ENCODE measurements at places on chromosomes 2 and 18.
A peak's percentile ranks its signal among the peaks of the same experiment; 100 is the strongest.

DNA sequence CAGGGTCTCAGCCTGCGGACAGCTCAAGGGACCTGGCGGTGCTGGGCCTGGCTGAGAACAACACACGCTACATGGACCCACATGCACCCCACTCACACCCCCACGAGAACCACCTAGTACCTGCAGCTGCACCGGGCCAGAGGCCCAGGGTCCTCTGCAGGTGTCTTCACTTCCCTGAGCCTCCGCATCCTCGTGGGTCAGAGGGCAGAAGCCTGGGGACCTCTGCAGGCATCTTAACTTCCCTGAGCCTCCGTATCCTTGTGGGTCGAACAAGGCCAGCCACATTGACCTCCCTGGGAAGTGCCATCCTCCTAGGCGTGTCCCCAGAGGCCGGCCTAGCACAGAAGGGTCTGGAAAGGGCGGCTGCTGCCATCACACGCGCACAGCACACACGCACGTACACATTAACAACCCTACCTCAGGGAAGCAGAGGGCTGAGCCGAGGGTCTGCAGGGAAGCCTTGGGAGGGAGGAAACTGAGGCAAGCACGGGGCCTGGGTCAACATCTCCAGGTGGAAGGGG lies 62.5 kb upstream of the HPCAL1 start:
- H3K4me3 ChIP-seq = no peak overlapping the region
- H3K27me3 ChIP-seq = no peaks in the 10 kb centered on the region
- H3K4me1 ChIP-seq = no peaks in the 10 kb centered on the region
- H3K27ac ChIP-seq = no peak overlapping the region

DNA sequence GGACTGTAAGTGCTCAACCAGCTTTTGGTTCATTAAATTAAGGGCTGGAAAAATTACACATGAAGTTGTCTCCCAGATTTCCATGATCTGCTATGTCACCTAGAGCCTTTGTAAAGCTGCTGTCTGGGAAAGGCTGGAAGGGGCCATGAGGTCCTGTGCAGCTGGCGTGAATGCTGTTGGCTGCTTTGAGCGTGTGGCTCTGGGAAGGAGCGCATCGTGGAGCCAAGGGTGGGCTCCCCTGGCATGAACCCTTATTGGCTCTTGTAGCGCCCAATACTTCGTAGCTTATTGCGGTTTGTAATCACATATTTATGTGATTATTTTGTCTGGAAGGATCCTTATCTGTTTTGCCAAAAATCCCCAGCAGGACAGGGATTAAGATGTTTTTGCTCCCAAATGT lies 70.5 kb upstream of the LMAN1 start:
- H3K27me3 ChIP-seq = no peaks in the 10 kb centered on the region
- no peak overlapping the region for H3K27ac ChIP-seq
- peaks cover 2% of the 10 kb centered on the region for H3K36me3 ChIP-seq
- no peak for DNase-seq
- H3K4me3 ChIP-seq = no peak overlapping the region

DNA sequence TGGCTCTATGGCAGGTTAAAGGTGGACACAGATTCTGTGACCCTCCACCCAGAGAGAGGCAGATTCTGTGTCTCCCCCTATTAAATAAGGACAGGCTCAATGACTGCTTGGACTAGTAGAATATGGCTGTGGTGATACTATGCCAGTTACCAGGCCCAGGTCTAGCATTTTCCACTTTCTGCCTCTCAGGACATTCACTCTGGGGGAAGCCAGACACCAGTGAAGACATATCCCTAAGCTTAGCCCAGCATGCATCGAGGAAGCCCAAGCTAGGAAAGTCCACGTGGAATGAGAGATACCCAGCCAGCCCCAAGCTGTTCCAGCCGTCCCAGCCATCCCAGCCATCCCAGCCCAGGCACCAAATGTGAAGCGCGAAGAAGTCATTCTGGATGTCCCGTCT lies 40.3 kb downstream of the ST6GAL2 start:
- DNase-seq = no peak
- H3K4me1 ChIP-seq = peaks cover 31% of the 10 kb centered on the region
- H3K27ac ChIP-seq = no peak overlapping the region
- no peaks in the 10 kb centered on the region for H3K36me3 ChIP-seq
- peaks cover 11% of the 10 kb centered on the region for H3K27me3 ChIP-seq
- H3K4me3 ChIP-seq = no peak overlapping the region

DNA sequence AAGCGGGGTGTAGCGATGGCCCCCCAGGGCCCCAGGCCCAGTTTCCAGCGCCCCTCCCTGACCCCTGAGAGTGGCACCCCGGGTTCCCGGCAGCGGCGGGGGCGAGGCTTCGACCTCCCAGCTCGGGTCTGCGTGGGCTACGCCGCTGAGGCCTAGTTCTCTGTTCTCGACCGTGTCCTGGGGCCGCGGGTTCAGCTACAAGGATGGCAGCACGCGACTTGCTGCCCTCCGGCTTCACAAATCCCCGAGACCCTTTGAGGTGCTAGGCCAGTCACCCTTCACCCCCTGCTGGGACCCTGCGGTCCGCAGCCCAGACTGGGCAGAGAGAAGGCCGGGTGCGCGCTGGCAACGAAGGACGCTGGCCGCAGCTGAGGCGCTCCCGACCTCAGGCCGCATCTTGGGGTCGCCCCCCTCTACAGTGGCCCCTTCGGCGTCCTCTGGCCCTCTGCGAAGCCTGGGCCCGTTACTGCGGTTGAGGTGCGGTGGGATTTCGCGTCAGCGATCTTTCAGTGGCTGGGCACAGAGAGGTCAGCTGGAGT lies 1.2 kb downstream of the OTX1 start:
- H3K4me3 ChIP-seq = peak overlapping the region; percentile 28
- DNase-seq = no peak
- H3K27me3 ChIP-seq = peaks cover 96% of the 10 kb centered on the region

- DNase-seq = no peak
- H3K4me3 ChIP-seq = no peak overlapping the region
- no peaks in the 10 kb centered on the region for H3K27me3 ChIP-seq
- H3K27ac ChIP-seq = no peak overlapping the region
Observed at GRCh38 chr2:43001055-43001378, 208.6 kb upstream of the HAAO start.

- H3K36me3 ChIP-seq = no peaks in the 10 kb centered on the region
- DNase-seq = no peak
- peak overlapping the region; percentile 86 for H3K27ac ChIP-seq
- H3K4me1 ChIP-seq = peaks cover 80% of the 10 kb centered on the region
- peak overlapping the region; percentile 44 for H3K4me3 ChIP-seq
- H3K27me3 ChIP-seq = no peaks in the 10 kb centered on the region
Observed at GRCh38 chr2:236688563-236689392, 119.2 kb downstream of the ACKR3 start.

DNA sequence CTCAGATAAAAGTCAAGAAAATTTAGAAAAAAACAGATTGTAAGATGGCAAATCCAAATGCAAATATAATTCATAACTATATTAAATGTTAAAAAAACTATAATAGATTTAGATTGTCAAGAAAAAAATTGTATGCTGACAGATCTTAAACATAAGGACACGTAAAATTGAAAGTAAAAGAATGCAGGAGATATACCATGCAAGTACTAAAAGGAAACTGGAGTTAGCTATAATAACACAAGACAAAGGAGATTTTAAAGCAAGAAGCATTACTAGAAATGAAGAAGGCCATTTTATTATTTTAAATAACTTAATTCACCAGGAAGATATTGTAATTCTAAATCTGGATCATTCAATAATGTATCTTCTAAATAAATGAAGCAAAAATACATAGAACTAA lies 48.3 kb downstream of the TTC21B start:
- H3K4me1 ChIP-seq = no peaks in the 10 kb centered on the region
- no peak for DNase-seq
- H3K27ac ChIP-seq = no peak overlapping the region
- no peaks in the 10 kb centered on the region for H3K27me3 ChIP-seq

DNA sequence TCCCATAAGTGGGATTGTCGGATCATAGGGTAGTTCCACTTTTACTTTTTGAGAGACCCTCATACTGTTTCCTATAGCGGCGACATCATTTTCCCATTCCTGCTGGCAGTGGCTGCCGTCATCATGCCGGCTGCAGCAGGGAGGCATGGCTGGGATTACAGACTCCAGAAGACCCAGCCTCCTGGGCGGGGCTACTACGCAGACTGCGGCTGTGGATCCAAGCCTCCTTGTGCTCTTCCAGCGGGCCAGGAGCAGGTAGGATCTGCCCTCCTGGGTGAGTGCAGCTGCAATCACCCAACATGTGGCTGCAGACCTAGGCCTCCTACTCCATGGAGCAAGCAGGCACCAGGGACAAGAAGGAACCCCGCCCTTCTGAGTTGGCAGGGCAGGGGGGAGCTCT lies 359.2 kb downstream of the GALR1 start:
- no peak overlapping the region for H3K27ac ChIP-seq
- no peaks in the 10 kb centered on the region for H3K36me3 ChIP-seq
- no peak for DNase-seq
- peaks cover 1% of the 10 kb centered on the region for H3K27me3 ChIP-seq
- H3K4me1 ChIP-seq = no peaks in the 10 kb centered on the region
- no peak overlapping the region for H3K4me3 ChIP-seq

- no peaks in the 10 kb centered on the region for H3K27me3 ChIP-seq
- H3K4me3 ChIP-seq = no peak overlapping the region
- peaks cover 20% of the 10 kb centered on the region for H3K4me1 ChIP-seq
- no peaks in the 10 kb centered on the region for H3K36me3 ChIP-seq
- H3K27ac ChIP-seq = no peak overlapping the region
Observed at GRCh38 chr2:105235388-105236059, 6.0 kb upstream of the GPR45 start.

DNA sequence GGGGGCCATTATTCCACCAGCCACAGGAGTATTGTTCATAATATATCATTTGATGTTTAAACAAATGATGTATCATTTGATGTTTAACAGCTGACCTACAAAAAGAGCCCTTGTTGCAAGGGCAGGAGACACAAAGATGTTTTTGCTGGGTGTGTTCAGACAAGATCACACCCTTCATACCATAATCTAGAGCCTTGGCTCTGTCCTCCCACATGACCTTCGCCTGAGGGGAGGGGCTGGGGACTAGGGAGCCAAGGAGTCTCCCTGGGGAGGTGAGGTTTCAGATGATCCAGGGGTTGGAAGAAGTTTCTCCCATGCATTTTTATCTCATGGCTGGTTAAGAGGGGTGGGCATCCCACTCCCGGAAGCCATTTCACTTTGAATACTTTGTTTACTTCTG lies 33.5 kb downstream of the CDC42EP3 start:
- H3K36me3 ChIP-seq = peaks cover 6% of the 10 kb centered on the region
- peaks cover 6% of the 10 kb centered on the region for H3K27me3 ChIP-seq
- H3K27ac ChIP-seq = no peak overlapping the region

DNA sequence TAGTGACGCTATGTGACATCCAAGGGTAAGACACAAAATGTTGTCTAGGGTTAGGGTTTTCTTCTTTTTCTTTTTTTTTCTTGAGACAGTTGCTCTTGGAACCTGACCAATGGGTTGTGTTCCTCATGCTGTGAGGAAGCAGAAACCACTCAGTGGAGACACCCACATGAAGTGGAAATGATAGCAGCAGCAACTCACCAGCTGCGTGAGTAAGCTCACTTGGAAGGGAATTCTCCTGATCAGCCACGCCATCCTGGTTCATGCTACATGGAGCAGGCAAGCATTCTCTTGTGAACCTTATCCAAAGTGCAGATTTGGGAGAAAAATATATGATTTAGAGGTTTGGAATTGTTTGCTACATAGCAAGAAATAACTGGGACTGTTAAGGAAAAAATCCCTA lies 863.7 kb downstream of the EPHA4 start:
- no peak for DNase-seq
- H3K27ac ChIP-seq = no peak overlapping the region
- H3K27me3 ChIP-seq = no peaks in the 10 kb centered on the region
- H3K4me3 ChIP-seq = no peak overlapping the region
- H3K4me1 ChIP-seq = peaks cover 15% of the 10 kb centered on the region

GRCh38 chr2:100178085-100178788 lies 35.8 kb upstream of the AFF3 start:
- DNase-seq = no peak
- H3K4me1 ChIP-seq = peaks cover 20% of the 10 kb centered on the region
- no peak overlapping the region for H3K4me3 ChIP-seq
- H3K27ac ChIP-seq = no peak overlapping the region
- peaks cover 12% of the 10 kb centered on the region for H3K27me3 ChIP-seq
- H3K36me3 ChIP-seq = no peaks in the 10 kb centered on the region

GRCh38 chr2:70596293-70596692 lies 42.7 kb upstream of the TGFA start:
- no peak overlapping the region for H3K4me3 ChIP-seq
- no peaks in the 10 kb centered on the region for H3K36me3 ChIP-seq
- peaks cover under 1% of the 10 kb centered on the region for H3K27me3 ChIP-seq
- DNase-seq = no peak

- H3K27me3 ChIP-seq = no peaks in the 10 kb centered on the region
- peak overlapping the region; percentile 78 for H3K4me3 ChIP-seq
- H3K36me3 ChIP-seq = peaks cover 13% of the 10 kb centered on the region
- peak overlapping the region; percentile 100 for H3K27ac ChIP-seq
Observed at GRCh38 chr2:8680822-8681760, 765 bp upstream of the ID2 start.

- no peaks in the 10 kb centered on the region for H3K4me1 ChIP-seq
- H3K4me3 ChIP-seq = no peak overlapping the region
- no peak overlapping the region for H3K27ac ChIP-seq
- no peak for DNase-seq
Observed at GRCh38 chr2:203669820-203670219, 36.6 kb upstream of the CD28 start.

DNA sequence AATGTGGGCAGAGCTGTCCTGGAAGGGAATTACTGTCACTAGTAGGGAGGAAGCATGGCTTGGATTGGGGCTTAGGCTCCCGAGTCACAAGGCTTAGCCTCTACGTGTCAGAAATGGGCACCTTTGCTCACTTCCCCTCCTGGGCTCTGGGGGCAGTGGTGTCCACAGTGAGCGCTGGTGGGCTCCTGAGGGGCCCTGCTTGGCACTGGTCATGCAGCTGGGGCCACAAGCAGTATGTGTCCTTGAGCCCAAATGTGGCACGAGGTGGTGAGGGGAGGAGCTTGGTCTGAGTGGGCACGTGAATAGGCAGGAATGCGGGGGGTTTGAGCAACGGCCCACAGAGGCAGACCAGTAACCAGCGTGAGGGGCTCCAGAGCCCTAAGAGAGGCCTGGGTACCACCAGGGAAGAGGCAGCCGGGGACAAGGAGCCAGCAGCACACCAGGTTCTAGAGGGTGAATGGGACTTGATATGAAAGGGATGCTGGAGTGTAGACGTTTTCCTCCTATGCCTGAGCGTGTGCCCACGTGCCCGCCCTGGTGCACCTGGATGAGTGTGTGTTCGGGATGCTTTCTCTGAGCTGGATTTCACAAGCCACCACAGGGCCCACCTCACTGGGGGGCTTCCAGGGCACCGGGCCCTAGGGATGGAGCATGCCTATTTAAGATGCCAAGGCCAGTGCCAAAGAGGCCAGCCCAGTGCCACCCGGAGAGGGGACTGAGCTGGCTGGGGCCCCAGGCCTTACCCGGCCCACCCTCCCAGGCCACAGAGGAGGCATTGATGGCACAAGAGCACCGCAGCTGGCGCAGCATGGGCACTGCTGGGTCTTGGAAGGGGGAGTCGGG lies 22.8 kb upstream of the PTMA start:
- H3K4me3 ChIP-seq = no peak overlapping the region
- H3K27me3 ChIP-seq = no peaks in the 10 kb centered on the region
- H3K4me1 ChIP-seq = peaks cover 21% of the 10 kb centered on the region
- no peaks in the 10 kb centered on the region for H3K36me3 ChIP-seq
- DNase-seq = no peak
- H3K27ac ChIP-seq = no peak overlapping the region

GRCh38 chr2:241762933-241763369 lies 13.7 kb upstream of the GAL3ST2 start:
- peaks cover 22% of the 10 kb centered on the region for H3K36me3 ChIP-seq
- H3K4me3 ChIP-seq = no peak overlapping the region
- DNase-seq = no peak
- H3K27ac ChIP-seq = peak overlapping the region; percentile 44
- H3K4me1 ChIP-seq = peaks cover 33% of the 10 kb centered on the region
